ENCODE measurements at places on chromosomes 16 and 17. TPM values are rescaled to one million over a fixed set of nuclear protein-coding genes. Genes with fewer than 3 reads are reported as not detected.

The PRSS33 gene
- total RNA-seq = not detected

The KCNG4 gene
- not detected for total RNA-seq

The RPH3AL gene
- total RNA-seq = 18.9 TPM

The RANBP10 gene
- total RNA-seq = 4.2 TPM

The RAB40B gene
- 3.6 TPM for total RNA-seq
